Effector CD4-positive, alpha-beta T cell (primary cell): ENCODE measurements at places on chromosomes 5 and 9.

DNA sequence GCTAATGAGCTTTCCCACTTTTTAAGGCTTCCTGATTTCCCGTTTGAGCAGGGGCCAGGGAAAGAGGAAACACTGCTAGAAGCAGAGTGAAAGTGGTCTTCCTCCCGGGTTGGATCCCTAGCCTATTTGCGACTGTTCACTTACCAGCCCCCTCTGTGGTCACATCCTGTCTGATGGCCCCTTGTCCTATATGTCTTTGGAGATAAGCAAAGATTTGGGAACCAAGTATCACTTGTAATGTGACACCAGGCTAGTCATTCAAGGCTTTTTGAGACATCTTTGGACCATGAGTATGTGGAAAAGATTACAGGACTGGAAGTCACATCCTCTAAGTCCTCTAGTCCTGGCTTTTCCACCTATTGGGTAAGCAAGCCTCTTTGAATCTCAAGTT is 6.1 kb downstream of the DNAJB5 start:
- DNase-seq: no peak

GRCh38 chr5:175059687-175060211 is 335.4 kb downstream of the MSX2 start:
- DNase-seq: no peak

DNA sequence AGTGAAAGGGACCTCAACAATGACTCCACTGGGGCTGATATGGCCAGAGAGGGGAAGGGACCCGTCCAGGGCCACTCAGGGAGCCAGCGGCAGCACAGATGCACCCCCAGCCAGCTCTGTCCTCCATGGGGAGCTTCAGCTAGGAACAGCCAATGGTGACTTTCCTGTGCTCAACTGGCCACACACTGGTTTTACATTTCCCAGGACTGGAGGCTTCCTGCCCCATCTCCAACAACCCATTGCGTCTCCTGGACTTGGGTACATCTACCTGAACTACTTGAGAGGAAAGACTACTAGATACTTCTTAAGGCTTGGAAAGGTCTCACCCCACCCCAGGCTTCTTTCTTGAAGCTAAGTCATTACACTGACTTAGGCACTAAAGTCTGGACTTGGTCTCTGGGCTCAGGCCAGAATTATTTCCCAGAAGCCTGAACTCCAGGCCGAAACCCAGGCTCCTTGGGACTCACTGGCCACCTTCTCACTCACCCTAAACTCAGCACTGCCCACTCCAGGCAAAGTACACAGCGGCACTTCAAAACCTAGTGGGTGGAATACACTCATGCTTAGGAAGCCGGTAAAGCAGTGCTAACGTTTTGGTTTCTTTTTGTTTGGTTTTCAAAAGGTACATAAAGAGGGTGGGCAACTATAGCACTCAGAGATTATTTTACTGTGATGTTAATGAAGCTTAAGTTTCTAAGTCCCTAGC is 1.5 kb downstream of the IGFBPL1 start:
- no peak for DNase-seq

- DNase-seq: no peak
Observed at GRCh38 chr5:136230176-136230575, 37.2 kb upstream of the SMIM32 start.

DNA sequence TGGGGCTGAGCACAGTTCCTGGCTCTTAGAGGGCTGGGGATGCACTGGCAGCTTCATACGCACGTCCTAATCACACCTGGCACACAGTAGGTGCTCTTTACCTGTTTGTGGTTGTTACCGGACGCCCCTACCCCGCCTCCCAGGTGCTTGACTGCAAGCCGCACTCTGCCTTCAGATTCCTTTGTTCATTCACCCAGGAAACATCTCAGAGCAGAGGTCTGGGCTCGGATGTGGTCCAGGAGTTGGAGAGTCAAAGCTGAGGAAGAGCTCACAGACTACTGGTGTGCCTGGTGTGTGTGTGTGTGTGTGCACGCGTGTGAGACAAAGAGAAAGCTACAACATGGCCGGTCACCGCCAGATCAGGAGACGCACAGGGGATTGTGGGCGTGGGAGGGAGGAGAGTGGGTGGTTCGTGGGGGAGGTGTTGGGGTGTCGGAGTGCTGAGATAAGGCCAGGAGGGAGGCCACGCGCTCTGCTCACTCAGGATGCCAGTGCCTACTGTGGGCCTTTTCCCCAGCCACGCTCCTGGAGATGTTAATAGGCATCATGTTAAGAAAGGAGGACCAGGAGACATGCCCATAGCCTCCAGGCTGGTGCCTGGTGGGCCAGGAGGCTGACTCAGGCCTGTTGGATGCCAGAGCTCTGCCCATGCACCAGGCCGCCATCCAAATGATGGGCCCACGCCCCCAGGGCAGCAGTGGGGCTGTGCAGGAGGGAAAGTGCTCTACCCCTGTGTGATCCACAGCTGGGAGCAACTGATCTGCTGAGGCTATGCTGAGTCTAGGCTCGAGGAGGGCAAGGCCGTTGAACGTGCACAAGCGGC is 39.9 kb downstream of the CRB2 start:
- DNase-seq: no peak

DNA sequence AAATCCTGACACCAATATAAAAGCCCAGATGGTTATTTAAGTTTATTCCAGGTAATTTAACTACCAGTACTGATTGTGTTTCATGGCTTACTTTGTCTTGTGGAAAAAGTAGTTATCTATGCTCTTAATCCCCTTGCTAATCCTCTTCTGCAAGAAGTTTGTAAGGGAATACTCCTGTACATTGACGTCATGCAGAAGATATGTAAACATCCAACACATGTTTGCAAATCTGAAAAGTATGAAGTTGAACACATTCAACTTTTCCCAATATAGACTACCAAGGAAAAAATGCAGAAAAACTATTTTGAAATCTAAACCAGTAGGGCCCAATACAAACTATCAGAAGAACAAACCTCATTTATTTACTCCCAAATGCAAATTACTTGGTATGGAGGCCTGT is 56.3 kb upstream of the ELL2 start:
- no peak for DNase-seq

DNA sequence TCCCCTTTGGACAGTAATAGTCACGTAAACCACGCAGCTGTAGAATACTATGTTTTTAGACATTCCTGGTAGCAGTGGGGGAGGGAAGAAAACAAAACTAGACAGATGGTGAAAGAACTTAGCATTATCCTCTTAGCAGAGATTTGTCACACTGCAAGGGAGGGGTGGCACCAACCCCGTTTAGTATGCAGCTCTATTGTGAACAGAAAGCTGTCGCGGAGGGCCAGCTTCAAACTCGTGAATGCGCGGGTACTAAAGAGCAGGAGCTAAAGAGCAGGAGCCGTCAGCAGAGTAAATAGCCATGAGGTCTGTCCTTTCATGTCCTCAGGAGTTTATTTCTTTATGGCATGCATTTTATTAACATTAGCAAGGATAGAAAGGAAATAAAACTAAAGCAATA is 141.9 kb upstream of the SLC12A2 start:
- DNase-seq: no peak
